ENCODE measurements at places on chromosomes 4 and X.
A peak's percentile ranks its signal among the peaks of the same experiment; 100 is the strongest.

DNA sequence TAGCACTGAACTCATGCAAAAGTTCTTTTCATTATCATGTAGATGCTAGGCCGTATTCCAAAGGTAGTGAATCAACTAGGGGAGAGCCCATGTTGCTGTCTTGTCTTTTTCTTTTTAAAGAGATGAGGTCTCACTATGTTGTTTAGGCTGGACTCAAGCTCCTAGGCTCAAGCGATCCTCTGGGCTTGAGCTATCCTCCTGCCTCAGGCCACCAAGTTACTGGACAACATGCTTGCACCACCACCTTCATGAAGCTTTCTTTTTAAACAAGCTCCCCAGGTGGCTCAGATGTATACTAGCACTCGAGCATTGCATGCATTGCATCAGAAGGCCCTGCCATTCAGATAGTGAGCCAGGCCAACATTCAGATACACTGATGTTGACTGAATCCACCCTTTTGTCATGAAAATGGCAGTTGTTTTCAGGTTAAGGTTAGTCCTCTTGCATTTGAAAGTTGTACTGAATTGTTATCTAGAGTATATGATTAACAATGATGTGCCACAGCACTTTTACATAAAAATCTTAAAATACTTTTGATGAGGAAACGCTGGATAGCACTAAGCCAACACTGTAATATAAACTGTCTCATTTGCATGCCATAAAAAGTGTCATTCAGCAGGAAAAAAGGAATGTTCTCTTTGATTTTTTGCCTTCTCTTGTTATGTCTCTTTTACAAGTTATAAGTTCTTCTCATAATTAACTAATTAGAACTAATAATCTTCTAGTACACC, 76.7 kb downstream of the FNIP2 start:
- no peak for DNase-seq

DNA sequence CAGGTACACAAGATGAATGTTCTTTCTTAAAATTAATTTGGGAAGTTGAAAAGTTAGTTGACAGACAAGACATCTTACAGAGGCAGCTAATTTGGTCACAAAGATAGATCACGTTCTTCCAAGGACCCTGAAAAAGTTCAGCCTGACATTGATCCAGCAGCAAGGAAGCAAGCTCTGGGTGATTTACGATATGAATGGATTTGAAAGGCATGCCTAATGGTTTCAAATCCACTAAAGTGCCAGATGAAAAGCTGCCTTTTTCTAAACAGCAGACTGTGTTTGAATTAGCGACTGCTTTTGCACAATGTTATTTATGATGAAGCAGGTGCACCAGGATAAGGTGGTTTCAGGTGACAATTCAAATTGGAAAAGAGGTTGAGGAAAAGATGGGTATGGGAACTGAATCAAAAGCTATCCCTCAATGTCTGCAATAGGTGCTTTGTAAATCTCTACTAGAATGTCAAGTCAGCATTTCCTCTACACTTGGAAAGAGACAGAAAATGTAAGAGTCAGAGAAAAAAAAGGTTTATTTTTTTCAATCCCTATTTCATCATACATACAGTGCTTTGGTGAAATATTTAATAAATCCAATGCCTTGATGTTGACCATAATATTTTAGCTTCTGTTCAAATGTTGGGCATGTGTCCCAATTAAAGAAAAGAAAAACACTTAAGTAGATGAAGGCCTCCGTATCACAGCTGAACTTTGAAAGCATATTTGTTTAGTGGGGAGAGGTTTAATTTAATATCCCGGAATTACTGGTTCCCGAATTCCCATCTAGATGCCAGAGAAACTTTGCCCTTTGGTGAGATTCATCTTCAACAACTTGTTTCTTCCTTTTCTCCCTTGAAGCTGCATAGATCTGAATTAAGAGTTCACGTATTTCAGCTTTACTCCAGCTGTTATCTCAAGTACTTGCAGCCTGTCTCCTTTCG, 6.0 kb downstream of the RASGEF1B start:
- DNase-seq = no peak

- DNase-seq = no peak
Observed at GRCh38 chr4:3461515-3462291, 1.4 kb upstream of the DOK7 start.

DNA sequence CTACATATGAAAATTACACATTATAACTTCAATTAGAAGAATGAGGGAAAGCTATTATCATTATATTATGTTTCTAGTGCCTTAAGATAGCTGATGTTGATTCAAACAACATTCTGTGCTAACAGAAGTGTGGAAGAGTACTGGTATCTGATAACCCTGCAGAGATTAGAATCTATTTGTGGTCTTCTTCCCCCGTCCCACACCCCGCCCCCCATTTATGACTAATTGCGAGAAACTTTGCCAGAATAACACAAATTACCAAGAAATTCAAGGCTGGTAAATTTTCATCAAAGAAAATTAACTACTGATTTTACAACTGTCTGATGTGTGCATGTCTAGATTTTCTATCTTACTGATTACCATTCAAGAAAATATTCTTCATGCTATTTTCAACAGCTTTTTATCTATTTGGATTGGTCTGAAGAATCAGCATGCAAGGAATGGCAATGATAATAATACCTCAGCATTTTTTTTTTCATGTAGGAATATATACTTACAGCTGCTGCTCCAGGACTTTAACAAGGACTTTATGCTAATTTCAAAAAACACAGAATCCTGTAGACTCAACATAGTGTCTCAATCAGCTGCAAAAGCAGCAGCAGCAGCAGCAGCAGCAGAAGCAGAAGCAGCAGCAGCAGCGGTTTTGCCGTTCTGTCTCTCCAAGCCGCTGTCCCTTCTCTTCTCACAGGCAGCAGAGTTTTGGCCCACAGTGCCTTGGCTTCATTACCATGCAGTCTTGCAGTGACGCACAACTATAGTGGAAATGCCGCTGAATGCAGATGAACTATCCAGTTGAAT, 126.7 kb downstream of the FRYL start:
- peak; percentile 43 for DNase-seq

DNA sequence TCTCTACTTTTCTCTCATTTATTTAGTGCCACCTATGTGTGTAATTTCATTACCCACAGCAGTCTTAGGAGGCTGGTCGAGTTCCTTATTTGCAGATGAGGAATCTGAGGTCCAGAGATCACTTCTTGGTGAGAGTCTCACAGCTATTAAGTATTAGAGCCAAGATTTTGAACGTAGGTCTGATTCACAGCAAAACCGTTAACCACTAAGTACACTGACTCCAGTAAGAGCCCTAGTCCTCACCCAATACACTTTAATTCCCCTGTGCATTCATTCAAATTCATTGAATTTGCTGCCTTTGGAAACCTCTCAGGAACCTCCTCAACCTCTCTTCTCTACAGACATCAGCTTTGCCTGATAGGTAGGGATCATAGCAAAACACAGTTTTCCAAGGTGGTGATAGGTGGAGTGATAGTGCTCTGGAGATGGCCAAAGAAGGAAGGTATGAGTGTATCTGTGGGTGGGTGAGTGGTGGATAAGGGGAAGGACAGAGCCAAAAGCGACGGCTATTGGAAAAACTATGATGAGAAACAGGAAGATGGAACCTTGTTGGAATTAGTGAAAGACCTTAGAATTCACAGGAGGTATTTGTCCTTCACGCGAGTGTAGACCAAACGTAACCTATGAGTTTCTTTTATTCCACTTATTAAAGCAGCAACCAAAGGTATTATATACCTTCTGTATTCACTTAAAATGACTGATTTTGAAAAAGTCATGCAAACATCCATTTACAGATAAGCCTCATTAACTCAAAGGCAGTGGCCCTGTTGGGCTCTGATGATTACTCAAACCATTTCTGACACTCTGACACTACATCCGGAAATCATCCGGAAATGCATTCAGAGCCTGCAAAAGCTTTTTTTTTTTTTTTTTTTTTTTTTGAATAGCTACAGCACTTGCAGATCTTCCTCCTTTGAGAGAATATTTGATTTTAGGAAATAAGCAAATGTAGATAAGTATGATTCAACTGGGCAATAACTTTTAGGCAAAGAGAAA, 6.3 kb downstream of the FMR1 start:
- no peak for DNase-seq

- DNase-seq = no peak
Observed at GRCh38 chr4:154328030-154328429, 163.6 kb downstream of the DCHS2 start.

DNA sequence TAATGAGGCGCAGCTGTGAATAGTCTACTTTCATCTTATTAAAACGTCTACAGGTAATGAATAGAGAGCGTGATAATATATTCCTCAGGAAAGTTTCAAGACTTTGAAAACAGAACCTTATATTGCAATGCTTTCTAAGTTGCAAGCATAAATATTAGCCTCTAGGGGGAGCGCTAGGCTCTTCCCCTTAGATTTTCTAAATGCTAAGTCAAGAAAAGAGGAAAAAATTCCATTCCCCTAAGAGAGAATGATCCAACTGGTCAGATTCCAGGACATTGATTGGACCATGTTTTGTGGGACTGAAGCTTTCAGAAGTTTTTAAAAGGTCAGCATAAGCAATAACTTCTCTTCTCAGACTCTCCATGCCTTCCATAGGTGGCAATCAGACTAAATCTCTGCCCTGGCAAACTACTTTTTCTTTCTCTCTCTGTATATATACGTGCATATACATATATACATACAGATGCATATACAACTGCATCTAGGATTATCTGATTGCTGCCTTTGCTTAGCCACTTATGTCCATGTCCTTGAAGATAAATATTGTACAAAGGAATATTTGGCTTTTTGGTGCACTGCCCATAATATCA, 492.9 kb downstream of the INPP4B start:
- no peak for DNase-seq

DNA sequence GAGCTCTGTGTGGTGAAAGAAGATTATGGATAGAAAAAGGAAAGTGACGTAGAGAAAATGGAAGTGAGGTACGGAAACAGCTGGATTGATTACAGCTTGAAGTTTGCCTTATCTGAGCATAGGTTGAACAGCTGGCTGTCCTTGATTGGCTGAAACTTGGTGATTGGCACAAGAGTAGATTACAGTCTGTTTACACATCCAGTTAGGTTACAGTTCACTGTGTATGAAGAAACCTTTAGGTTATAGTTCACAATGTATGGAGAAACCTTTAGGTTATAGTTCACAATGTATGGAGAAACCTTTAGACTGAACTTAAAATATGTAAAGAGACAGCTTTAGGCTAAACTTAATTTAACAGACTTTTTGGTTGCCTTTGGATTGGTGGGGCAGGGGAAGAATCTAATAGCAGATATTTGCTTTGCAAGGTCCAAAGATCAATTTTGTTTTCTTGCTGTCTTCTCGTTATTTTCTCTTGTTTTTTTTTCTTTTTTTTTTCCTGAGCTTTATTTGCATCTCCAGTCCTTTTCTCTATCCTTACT, 15.6 kb upstream of the ART3 start:
- no peak for DNase-seq

DNA sequence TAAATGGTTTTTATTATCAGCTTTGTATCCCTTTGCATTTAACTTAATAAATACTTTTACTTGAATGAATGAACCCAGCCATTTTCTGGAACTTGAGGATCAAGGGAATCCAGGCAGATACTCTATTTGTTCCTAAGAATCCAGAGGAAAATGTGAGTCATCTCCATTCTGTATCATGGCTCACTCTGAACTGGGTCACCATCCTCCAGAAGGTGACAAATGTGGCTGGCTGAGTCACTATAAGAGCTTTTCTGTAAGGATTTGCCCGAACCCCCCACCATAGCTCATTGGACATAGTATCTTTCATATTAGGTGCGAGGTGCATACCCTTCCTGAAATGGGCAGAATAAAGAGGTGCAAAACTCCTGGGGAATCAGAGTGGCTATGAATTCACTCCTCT, 25.8 kb downstream of the RTL9 start:
- DNase-seq = no peak

DNA sequence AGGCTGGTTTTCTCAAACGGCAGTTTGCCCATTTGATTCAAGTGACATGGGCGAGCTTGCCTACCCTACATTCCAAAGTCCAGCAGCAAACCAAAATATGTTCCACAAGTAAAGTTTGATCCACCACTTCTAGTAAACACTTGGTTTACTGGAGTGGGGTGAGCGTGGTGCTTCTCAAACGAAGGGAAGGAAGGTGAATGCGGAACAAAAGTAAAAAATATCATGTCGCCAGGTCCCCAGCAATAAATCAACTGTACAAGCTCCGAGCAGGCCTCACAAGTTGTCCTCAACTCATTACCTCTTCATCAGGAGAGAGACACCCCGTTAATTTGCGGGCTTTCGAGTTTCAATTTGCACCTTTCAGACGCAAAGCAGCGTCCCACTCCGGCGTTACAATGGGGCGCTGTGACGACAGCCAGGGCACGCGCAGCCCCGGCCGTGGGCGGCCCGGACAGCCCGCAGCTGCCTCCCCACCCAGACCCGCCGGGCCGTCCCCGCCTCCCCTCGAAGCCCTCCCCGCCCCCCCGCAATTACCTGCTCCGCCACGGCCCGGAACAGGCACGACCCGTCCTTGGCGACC, 1.0 kb downstream of the OTUD4 start:
- peak; percentile 83 for DNase-seq

DNA sequence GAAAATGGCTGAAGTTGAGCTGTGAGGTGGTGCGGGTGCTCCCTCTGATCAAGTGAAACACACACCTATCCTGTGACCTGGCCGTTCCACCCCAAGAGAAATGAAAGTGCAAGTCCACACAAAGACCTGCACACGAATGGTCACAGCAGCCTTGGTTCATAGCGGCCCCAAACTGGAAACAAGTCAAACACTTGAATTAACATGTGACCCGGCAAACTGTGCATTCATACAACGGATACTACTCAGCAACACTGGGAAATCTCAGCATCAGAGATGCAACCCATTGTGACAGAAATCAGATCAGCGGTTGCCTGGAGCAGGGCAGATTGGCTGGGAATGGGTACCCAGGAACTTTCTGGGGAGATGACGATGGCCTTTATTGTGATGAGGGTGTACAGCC, 7.6 kb downstream of the G6PD start:
- DNase-seq = no peak

GRCh38 chr4:151717909-151718628, 42.7 kb downstream of the GATB start:
- no peak for DNase-seq

DNA sequence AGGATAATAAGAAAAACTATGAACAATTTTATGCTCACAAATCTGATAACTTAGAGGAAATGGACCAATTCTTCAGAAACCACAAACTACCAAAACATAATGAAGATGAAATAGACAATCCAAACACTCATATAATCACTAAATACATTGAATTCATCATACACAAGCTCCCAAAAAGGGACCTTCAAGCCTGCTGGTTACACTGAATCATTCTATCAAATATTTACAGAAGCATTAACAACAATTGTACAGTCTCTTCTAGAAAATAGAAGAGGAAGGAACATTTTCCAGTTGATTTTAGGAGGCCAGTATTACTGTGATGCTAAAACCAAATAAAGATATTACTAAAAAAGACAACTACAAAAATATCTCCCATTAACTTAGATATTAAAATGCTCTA, 88.3 kb downstream of the IL15 start:
- no peak for DNase-seq

DNA sequence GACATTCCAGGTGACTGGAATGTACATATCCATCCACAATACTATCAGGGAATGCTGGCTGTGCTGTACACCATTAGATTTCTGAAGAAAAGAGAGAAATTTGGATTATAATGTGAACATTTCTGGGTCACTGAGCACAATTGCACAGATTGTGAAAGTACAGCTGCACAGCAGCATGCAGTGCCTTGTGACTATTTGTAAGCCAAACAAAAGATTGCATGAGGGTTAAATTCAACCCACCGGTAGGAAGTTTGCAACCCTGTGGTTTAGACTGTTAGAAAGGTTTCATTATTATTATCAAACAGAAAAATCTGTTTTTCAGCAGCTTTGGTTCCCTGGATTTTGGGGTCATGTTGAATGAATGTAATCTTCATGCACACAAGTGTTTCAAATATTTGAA, 24.5 kb downstream of the DDIT4L start:
- no peak for DNase-seq

- DNase-seq = peak; percentile 42
Observed at GRCh38 chr4:67087897-67088296, 457.4 kb downstream of the CENPC start.

Measured in activated naive CD8-positive, alpha-beta T cell treated with anti-CD3 and anti-CD28 coated beads, Interleukin-2, amount 50 U/mL, for 24 hours (primary cell).